ENCODE measurements at places on chromosomes 7 and 10.

- no peak for DNase-seq
These were observed 42.4 kb downstream of the CRCP start for GRCh38 chr7:66157060-66157459.

DNA sequence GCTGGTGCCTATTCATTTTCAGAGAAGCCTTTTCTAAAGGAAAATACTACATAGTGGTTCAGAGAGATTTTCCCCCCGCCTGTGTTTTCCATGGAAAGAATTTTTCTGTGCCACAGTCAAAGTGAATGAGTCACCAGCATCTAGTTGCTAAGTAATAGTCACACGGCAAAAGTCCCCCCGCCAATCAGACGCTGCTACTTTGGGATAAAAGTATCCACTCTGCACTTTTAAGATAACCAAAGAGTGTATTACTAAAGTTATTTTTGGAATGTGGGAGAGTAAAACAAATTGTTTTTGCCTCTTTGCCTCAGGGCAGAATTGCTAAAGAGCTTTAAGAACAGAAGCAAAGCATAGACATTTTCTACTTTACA is 23.5 kb downstream of the ABLIM1 start:
- no peak for DNase-seq

DNA sequence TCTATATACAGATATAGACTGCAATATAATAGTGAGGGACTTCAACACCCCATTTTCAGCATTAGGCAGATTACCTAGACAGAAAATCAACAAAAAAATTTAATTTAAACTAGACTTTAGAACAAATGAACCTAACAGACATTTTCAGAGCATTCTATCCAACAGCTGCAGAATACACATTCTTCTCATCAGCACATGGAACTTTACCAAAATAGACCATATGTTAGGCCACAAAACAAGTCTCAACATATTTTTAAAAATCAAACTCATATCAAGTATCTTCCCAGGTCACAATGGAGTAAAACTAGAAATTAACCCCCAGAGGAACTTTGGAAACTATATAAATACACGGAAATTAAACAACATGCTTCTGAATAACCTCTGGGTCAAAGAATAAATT is 169.6 kb downstream of the MTERF1 start:
- DNase-seq = no peak

DNA sequence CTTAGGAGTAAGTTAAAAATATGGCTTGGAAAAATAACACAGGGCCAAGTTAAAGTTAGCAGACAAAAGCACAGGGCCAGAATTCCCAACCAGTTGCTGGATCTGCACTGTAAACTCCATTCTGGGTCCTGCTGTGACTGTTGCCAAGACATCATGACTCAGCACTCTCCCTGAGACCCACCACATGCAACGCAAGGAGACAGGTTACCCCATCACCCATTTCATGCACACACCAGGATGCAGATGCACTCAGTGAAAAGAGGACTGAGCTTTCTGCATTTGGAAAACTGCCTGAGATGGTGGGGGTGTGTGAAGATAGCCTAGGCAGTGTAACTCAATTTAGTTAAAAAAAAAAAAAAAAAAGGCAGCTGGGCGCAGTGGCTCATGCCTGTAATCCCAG is 97.6 kb upstream of the ZNF438 start:
- no peak for DNase-seq

DNA sequence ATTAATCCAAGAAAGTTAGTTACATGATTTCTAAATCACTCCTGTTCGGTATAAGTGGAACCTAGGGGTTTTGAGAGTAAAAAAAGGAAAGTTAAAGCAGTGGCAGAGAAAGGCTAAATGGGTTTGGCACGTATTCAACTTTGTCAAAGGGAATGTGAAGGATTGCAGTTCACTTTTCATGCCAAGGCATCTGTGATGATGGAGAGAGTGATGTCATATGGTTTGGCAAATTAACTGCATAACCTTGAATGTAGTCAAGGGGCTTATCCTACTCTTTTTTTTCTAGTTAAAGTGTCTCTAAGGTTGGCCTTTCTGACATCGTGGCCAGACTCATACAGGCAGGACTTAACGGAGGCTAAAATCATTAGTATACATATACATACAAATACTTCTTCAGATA is 277.8 kb downstream of the EXOC4 start:
- DNase-seq = no peak

- DNase-seq = peak; percentile 86
These were observed at the start of gene TPK1 for GRCh38 chr7:144835652-144836544. TPK1 (minus strand) TSS chr7:144836053; CDS start chr7:144835602, 451 bp downstream.

DNA sequence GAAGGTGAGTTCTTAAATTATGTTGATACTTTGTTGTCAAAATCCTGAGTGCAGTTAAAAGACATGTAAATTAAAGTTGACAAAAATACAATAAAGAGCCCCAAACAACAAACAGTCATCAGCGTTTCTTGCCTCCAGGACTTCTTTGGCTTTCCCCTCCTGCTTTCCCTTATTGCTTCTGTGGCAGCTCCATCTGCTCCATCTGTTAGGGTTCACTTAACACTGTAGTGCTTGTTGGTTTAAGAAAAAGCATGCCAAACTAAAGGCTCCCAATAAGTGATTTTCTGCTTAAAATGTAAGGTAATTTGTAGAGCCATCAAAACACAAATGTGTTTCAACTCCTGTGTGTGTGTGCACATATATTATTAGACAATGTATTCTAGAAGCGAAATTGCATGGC is 254.3 kb upstream of the GNAI1 start:
- DNase-seq = no peak

- no peak for DNase-seq
These were observed 1.2 kb downstream of the TASOR2 start for GRCh38 chr10:5685764-5686240.

GRCh38 chr10:113590581-113590980 is 37.7 kb downstream of the HABP2 start:
- DNase-seq = no peak

DNA sequence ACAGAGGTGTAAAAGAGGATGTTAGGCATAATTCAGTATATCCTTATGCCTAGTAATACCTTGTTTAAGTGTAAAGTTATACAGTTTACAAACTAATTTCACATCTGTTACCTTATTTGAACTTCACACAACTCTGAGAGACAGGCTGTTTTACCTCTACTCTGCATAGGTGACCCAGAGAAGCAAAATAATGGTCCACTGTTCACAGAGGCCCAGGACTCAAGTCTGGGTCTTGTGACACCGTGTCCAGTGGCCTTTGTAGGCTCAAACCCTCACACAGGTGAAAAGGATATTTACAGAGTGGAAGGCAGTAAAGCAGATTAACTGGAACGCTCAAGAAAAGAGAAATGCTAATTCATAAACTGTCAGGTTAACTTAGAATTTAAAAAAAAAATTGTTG is 32.1 kb downstream of the ASAH2 start:
- no peak for DNase-seq

DNA sequence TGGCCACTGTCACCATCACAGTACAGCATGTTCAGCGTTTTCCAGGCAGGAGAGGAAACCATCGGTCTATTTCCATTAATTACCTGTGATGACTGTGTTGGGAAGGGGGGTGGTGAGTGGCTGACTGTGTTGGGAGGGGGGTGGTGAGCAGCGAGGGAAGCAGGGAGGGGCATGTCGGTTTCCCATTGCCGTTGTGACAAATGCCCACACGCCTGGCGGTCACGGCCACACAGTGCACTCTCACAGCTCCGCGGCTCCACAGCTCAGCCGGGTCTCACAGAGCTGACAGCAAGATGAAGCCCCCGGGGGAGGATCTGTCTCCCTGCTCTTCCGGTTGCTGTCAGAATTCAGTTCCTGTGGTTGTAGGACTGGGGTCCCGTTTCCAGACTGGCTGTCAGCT is 39.0 kb downstream of the AP5Z1 start:
- DNase-seq = no peak

DNA sequence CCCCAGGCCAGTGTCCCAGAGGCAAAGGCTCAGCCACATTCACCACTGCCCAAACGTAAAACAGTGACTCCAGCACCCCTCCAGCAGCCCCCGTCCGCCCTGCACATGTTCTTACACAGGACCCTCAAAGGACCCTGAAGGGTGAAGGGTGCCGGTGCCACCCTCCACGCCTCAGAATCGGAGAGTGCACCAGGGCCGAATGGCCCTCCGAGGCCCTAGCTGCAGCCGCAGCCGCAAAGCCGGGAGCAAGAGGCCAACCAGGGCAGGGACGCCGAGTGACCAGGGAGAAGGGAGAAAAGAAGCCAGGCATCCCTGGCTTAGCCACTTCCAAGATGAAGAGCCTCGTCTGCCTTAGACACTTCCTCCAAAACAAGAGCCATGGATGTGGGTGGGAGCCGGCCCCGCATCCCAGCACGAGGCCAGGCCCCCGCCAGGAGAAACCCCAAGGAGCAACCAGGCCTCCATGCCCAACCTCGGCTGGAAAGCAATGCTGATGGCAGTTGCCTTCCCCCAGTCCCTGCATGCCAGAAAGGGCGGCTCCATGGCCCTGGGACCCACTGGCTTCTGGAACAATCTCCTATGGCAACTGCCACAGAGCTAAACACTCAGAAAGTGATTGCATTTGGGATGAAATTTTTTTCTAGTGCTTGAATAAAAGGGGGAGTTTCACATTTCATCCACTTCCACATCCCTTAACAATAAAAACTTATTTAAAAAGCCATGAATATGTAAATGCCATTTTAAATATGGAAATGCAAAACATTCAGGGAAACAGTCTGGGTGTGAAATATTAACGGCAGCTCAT is 92.3 kb downstream of the MAD1L1 start:
- no peak for DNase-seq

- no peak for DNase-seq
These were observed 56.0 kb upstream of the PIK3CG start for GRCh38 chr7:106808967-106809635.

DNA sequence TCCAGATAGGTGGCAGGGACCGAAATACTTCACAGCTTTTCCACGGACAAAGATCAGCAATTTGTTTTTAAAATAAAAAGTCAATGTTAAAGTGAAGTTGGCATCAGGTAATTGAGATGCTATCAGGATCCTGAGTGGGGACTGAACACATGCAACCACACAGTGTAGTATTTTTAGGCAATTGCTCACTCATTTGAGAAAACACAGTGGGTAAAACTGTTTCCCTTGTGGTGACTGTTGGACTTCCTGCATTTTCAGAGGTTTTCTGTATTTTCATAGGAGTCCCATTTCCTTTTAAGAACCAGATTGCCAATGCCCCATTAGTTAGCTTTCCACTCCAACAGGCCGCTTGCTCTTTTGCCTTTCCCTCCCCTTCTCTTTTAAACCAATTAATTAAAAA is 159.5 kb upstream of the ZNF32 start:
- DNase-seq = no peak

DNA sequence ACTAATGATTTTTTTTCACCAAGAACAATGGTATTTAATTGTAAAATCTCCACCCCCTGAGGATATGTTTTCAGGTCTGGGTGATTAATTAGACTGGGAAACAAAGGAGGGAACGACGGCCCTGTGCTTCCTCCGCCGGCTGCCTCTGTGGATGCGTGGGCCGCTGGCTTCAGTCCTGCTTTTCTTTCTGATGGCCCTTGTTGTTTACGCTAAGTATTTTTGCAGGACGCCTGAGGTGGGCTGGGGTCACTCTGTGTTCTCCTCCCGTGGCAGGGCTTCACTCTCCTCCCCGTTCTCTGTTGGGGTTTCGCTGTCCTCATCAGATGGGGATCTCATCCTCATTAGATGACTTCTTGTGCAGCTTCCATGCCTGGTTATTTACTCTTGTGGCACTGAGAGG is 5.2 kb upstream of the ACBD5 start:
- DNase-seq = no peak

DNA sequence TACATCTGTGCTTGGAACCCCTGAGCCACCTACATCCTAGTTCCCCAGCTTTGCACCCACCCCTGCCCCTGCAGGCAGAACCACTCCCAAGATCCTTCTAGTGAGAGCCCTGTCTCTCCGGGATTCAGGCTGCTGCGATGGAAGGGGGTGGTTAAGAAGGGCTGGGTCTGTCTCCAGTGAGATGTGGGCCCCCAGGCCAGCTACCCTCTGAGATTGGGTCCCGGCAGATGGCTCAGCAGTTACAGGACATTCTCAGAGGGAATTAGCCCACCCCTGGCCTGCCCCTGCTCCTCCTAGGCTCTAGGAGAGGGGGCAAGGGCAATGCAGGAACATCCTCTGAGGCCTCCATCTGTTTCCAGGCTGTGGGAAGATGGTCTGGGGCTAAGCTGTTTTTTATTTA is 27.7 kb downstream of the SLC29A3 start:
- no peak for DNase-seq

GRCh38 chr7:132553031-132553430 is 23.2 kb downstream of the PLXNA4 start:
- DNase-seq = no peak

DNA sequence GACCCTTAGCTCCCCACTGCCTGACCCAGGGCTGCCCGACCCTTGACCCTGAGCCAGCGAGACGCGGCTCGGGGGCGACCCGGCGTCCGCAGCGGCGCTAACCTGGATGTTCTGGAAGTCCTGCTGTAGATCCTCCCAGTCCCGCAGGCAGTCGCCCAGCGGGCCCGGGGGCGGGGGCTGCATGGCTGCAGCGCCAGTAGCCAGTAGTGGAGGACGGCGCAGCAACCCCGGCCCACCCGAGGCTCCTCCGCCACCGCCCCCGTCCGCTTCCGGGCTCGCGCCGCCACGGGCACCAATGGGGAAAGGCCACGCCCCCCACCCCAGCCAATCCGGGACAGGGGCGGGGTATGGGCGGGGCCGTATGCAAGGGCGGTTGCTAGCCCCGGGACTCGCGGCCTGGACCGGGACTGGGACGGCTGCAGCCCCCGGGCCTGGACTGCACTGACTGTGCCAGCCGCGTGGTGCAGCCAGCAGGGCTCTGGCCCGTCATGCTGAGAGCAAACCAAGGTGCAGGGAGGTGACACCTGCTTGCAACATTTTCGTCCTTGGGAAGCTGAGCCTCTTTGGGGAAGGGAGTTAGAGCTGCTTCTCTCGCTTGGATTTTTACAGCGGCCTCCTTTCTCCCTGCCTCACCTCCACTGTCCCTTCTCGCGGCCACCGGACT is at the start of gene TMEM120A:
TMEM120A (minus strand) TSS at position 208 of the 664 bp plus-strand sequence; CDS start at position 183, 25 bp downstream.
- DNase-seq = peak; percentile 91

GRCh38 chr7:54995610-54996363 is 23.0 kb upstream of the EGFR start:
- no peak for DNase-seq

GRCh38 chr7:28381466-28381865 is 30.9 kb upstream of the CREB5 start:
- DNase-seq = no peak

- DNase-seq = no peak
These were observed 16.3 kb upstream of the VPS26A start for GRCh38 chr10:69107699-69108098.

- DNase-seq = no peak
These were observed 3.8 kb downstream of the RTKN2 start for GRCh38 chr10:62264702-62265436.

GRCh38 chr7:114718861-114719260 is 203.0 kb upstream of the MDFIC start:
- no peak for DNase-seq

GRCh38 chr10:100122780-100123179 is 41.1 kb upstream of the CPN1 start:
- DNase-seq = no peak

- no peak for DNase-seq
These were observed 94.5 kb downstream of the MMRN2 start for GRCh38 chr10:86862786-86863483.
